Fibroblast of lung (primary cell): ENCODE measurements at places on chromosomes 5 and 9. TPM values are rescaled to one million over a fixed set of nuclear protein-coding genes. Genes with fewer than 3 reads are reported as not detected.

The FOXI1 gene
- total RNA-seq: not detected in 2 replicates

The NR5A1 gene
- total RNA-seq: not detected in 2 replicates

The FOXD4L4 gene
- total RNA-seq: 0.26 TPM in 1 of 2 replicates, not detected in the other

The PCDHB6 gene
- 0.26 and 0.33 TPM in 2 replicates for total RNA-seq

The TMC1 gene
- total RNA-seq: 0.33 TPM in 1 of 2 replicates, not detected in the other

The GPR150 gene
- under 0.01 and 0.33 TPM in 2 replicates for total RNA-seq

The EDIL3 gene
- 9.2 and 12.1 TPM in 2 replicates for total RNA-seq

The CREB3 gene
- total RNA-seq: 64.7 and 70.2 TPM in 2 replicates

The FOXD4L3 gene
- total RNA-seq: under 0.01 TPM in 1 of 2 replicates, not detected in the other

The CACNA1B gene
- under 0.01 and 0.17 TPM in 2 replicates for total RNA-seq

DNA sequence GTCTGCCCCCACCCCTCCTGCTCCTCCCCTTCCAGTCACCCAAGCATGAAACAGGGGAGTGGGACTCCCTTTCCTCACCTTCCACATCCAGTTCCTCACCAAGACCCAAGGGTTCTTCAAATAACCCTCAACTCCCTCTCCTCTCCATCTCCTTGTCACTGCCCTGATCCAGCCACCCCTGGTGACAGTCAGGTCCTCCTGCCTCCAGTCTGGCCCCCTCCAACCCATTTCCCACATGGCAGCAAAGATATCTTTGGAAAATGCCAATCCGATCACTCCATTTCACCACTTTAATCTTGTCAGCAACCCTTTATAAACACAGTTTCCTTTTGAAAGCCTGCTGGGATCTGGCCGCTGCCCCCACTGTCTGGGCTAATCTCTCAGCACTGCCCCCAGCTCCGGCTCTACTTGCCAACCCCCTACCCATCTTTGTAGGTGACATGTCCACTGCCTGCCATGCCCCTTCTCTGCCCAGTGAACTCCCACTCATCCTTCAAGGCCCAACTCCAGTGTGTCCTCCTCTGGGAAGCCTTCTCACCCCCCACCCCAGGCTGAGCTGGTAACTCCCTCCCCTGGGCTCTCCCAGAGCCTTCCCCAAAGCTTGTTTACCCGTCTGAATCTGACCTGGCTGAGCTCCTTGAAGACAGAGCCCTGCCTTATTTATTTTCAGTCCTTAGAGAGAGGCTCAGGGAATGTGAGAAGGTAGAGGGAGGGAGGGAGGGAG, 781 bp upstream of the MYOZ3 start:
- no peak for DNase-seq

DNA sequence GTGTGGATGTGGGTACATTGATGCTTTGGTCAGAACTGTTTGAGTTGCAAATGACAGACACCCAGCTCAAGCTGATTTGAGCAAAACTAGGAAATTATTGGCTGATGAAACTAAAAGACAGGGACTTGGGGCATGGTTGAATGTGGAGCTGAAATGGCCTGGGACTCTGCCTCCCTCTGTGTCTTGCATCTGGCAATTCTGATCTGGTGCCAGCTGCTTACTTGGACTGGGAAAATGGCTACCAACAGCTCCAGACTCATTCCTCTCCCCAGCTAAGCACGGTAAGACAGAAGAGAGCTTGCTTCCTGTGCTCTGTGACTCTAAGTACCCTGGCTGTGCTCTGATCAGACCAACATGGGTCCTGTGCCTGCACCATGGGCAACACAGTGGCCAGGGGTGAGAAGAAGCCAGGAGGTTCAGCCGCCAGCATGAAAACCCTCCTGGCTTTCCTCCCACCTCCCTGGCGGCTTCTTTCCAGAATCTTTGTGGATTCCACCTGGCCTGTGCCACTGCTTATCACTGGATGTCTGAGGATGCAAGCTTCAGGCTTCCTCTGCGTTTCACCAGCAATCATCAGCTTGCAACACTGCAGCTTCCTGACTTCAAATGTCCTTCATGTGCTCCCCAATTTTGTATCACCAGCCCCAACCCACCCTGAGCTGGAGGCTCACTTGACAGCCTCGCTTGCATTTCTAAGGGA, 44.1 kb downstream of the C5orf15 start:
- no peak for DNase-seq

GRCh38 chr5:91532281-91532680, 149.2 kb upstream of the ARRDC3 start:
- DNase-seq: no peak

GRCh38 chr5:91111473-91112238, 271.5 kb downstream of the ARRDC3 start:
- DNase-seq: no peak

DNA sequence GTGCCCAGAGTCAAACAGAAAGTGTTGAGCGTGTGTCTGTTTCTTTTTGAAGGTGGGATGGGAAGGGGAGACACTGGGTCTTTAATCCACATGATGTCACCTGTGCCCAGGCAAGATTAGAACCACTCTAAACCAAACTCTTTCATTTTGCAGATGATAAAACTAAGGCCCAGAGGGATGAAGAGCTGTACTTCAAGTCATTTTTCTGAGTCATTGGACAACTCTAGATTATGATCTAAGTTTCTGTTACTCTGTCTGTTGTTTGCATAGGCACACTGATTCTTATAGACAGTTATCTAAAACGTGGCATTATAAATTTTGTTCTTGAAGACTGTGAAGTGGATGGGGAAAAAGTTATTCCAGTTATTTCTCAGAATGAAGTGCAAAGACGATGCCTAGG, 48.8 kb downstream of the MAST4 start:
- no peak for DNase-seq

DNA sequence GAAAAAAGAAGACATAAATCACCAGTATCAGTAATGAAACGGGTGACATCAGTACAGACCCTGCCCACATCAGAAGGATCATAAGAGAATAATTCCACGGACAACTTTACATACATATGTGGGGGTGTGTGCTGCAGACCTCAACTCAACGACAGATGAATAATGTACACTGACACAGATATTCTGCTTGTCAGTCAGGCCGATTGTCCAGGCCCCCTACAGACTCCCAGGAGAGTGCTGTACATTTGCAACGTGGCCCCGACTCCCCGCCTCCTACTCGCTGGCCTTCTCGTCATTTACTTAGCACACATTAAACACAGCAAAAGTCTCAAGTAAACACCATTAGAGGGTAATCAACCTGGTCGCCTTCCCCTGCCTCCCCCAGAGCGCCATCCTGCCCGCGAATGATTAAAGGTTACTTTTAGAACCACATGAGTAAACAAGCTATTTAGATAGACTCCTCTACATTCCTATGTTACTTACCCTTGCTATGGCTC, 3.5 kb upstream of the TMED9 start:
- no peak for DNase-seq

DNA sequence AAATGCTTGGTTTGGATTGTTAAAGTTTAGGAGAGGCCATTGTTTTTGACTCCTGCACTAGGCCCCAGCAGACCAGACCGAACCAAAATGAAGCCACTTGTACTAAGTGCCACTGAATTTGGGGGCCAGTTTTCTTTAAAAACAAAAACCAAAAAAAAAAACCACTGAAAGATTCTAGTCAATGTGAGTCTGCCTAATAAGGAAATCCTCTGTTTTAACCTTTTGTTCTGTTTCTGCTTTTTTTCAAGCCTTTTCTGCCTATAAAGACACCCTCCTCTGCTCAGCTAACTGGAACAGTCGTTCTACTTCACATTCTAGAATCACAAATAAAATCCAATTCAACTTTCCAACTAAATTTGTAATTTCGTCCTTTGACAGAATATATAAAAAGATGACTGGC, 64.9 kb downstream of the SERINC5 start:
- no peak for DNase-seq

DNA sequence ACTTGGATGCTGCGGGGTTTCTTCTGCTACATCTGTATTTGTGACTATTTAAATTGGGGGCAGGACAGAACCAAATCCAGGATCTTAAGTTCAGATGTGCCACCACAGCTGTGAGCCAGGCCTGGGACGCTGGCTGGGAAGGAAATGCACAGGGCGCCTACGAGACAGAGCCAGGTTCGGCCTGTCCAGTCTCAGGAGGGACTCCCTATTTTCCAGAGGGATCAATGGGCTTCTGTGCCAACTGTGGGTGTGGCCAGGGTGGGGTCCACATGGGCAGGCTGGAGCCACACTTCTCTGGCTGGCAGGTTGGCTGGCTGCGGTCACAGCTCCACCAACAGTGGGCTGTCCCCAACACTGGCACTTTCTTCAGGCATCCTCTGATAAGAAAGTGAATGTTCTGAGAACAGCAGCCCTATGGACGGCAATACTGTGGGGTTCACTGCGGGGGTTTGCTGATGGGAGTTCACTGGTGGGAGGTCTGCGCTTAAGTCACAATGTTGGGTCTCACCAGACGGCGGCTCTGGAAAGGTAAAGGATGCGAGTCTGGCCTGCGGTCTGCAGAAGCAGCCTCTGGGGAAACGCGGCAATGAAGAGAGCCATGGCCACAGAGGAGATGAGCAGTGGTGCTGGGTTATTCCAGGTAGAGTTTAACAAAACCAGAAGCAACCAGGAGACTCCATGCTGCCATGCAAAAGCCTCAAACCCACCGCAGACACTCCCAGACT, 78.1 kb downstream of the DAP start:
- no peak for DNase-seq

DNA sequence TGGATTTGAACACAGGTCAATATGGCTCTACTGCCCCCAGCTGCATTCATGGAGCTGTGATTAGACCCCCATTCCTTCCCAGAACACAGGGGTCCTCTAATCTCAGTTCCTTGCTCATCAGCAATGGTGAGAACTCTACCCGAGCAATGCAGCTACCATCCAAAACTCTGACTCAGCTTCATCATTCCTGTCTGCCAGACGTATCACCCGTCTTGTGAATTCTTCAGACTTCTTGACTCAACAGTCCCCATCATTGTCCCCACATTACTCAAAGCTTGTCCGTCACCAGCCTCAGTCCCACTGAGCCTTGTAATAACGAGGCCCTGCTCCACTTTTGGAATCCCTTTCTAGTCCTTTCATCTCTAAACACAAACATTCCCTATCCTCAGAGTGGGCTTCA, 36.3 kb upstream of the STX17 start:
- no peak for DNase-seq

DNA sequence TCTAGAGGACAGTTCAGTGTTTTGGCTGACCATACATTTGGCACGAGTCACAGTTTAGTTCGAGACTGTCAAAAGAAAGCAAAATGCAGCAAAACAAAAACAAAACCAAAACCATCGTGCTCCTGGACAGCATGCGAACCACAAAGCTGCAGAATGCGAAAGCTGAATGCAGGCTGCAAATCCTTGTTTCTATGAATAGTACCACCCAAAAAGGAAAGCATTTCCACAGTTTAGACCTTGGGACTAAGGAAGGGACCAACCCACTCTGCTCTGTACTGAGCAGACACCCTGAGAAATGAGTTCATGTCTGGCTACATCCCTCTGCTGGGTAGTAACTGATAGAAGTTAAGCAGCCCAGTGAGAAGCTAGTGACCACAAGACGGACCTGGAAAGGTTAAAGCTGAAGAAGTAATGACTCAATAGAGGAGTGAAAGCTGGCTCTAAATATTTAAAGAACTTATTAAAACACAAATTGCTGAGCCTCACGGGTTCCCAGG, 3.9 kb downstream of the GCNT4 start:
- DNase-seq: peak; percentile 80

GRCh38 chr5:139745800-139746690, 49.6 kb upstream of the PSD2 start:
- DNase-seq: peak; percentile 66

- peak; percentile 99 for DNase-seq
Measured at GRCh38 chr9:134455934-134456755, 129.9 kb downstream of the RXRA start.

DNA sequence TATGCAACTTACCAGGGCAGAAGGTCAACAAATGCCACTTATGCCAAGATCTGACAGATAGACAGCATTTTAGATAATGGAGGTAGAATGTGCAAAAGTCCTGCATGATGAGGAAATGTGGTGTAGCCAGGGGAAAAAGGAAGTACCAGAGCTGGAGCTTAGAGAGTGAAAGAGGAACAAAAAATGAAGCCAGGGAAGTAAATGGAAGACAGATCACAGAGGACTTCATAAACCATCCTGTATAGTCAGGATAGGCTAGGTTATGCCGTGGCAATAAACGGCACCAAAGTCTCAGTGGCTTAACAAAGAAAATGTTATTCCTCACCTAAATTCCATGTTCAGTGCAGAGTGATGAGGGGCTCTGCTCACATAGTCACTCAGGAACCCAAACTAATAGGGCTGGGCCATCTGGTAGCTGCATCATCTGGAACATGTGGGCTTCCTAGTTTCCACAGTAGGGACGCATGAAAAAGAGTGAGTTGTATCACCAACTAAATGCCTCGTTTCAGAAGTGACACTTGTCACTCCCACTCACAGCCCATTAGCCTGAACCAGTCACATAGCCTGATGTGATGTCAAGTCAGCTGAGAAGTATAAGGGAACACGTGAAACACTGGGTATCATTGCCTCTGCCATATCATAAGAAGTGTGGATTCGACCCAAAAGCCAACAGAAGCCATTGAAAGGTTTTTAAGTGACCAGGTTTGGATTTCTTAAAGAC, 70.3 kb downstream of the SH3RF2 start:
- no peak for DNase-seq

DNA sequence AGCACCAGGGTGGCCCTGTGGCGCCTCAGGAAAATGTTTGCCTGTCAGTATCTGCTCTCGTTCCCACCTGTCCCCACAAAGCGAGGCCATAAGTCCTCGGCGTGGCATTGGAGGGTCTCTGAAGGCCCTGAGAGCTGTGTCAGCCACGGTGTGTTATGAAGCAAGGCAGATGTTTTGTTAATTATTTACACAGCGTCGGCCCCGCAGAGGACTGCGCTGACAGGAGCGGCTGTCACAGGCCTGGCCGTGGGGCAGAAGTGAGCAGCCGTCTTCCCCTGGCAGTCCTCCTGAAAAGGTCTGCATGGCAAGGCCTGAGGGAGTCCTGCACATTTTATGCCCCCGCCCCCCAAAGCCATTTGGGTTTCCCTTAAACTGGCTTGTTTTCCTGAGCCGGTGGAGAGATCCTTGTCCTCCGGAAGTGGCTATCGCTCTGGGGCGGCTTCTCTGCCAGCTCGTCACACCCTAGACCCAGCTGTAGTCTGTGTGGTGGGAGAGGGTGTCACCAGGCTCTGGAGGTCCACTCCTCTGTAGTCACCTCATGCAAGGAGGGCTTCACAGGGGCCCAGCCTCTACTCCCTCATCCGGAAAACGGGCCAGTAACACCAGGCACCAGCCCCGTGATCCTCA, 6.2 kb downstream of the NEK6 start:
- no peak for DNase-seq

DNA sequence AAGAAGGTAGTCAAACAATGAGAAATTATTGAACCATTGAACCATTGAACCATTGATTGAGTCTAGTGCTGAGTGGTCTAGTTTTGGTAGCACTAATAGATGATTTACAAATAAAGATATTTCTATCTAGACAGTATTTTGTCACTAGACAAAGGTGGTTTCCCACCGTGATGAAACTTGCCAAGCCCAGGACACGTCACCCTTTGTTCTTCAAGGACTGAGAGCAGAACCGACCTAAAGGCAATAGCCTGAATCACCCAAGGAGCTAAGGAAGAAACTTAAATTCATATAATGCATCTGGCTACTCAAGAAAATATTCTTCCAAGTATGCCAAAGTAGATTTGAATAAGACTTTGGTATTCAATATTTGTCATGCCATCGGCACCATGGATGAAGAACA, 103.3 kb downstream of the ESM1 start:
- DNase-seq: no peak
